ENCODE measurements at places on chromosomes 16 and 17.

- peak; percentile 85 for DNase-seq
Measured at GRCh38 chr17:50425682-50426471, at the start of gene ACSF2. Gene ACSF2 (plus strand): TSS chr17:50426218. CDS start chr17:50426262, 44 bp downstream.

DNA sequence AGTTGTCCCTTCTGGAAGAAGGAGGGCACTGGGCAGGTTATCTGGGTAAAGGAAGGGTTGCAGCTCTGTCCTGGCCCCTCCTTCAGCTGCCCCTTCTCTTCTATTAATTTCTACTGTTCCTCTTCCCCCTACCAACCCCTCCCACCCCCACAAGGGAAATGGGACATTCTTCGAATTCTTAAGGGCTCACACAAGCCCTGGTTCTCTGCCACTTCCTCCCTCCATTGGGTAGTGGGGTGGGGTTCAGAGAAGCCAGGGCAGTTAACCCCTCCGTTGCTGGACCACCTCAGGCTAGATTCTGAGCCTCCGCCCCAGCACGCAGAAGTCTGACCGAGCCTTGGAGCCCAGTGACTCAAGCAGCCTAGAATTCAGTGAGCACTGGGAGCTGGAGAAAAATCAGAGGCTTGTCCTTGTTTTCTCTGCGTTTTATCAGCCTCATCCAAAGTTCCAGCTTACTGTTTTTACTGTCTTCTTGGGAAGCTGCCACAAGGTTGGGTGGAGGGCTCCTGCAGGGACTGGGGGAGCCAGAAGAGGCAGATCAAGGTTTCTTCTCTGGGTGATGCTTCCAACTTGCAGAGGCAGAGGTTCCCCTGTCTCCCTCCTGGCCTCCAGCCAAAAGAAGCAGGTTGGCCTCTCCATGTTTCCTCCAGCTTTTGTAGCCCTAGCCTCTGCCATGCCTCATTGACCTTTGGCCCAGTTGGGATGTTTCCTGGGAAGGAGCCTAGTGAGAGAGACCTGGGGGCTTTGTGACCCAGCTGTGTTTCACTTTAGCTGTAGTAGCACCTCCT is 10.2 kb downstream of the LASP1 start:
- peak; percentile 65 for DNase-seq

GRCh38 chr17:49000943-49001342 is 3.8 kb downstream of the IGF2BP1 start:
- DNase-seq, result no peak

GRCh38 chr16:49712106-49712505 is 143.8 kb downstream of the ZNF423 start:
- no peak for DNase-seq

DNA sequence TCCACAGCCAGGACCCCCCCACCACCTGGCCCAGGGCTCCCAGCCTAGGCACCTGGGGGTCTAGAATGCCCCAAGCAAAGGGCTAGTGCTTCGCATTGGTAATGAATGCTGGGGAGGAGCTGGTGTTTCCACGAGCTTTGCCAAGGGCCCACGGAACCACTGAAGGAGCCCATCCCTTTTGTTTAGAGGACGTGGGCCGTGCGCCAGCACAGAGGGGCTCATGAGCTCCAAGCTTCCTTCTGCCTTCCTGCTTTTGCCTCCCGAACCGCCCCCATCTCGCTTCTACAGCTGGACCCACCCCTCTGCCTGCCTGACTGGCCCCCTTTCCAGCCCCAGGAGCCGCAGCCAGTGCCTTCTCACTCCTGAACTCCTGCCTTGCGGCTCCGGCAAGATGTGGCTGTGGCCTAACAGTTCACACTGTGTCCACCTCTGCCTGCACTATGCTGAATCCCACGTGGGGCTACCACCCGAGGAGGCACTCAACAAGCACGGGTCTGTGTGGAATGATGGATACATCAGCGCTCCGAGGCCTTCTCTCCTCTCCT is 31.8 kb upstream of the RASD1 start:
- DNase-seq, result peak; percentile 33

DNA sequence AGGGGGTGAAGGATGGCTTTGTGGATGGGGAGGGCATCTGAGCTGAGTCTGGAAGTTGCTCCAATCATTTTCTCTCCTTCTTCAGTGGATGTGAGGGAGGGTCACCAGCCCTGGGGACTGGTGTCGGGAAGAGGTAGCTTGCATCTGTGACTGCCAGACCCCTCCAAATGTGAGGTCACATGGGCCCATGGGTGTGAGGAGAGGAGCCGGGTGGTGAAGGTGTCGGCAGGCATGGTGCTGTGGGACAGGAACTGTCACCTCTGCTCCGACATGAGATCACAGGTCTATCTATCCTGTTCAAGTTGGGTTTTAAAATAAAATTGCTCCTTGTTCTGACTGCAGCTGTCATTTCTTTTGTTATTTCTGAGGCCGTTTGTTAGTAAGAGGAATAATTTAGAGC is 351.1 kb downstream of the CPPED1 start:
- no peak for DNase-seq

- no peak for DNase-seq
Measured at GRCh38 chr17:37301288-37301687, 74.5 kb upstream of the C17orf78 start.

DNA sequence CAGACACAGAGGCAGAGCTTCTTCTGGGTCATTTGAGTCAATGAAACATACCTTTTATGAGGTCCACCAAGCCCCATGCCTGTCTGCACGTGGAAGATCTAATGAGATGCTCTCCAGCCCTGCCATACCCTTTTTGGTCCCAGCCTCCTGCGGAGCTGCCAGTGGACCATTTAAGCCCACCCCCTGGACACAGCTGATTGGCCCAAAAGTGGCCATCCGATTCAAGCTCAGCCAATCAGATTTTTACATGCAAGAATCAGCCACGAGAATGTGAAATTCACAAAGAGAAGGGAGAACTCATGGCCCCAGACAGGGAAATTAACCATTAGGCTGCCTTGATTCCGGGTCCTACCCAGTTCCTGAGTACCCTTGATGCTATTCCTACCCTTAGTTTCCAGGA is 231.0 kb upstream of the EEF2KMT start:
- no peak for DNase-seq

- DNase-seq, result no peak
Measured at GRCh38 chr16:81921843-81922584, 89.3 kb downstream of the SDR42E1 start.

- peak; percentile 37 for DNase-seq
Measured at GRCh38 chr17:4588898-4589625, 4.7 kb downstream of the SMTNL2 start.

DNA sequence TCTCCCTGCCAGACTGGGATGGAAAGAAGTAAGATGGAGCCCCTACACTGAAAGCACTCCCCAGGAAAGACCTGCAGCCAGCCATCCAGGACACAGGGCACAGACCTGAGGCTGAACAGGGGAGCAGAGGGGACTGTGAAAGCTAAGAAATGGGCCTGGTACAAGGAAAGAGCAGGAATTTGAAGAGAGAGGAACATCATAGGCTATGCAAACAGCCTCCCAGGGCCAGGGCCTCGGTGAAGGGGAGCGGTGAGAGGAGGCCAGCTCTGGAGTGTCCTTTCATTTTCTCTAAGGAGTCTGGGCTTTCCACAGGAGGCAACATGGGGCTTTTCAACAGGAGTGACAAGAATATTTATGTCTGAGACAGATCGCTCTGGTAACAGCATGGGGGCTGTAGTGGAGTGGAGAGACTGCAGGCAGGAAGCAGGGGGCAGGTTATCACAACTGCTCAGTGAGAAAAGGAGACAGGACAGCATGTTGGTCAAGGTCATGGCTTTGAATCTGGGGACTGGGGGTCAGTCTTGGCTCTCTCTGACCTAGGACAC is 50.1 kb downstream of the TOM1L2 start:
- DNase-seq, result no peak

DNA sequence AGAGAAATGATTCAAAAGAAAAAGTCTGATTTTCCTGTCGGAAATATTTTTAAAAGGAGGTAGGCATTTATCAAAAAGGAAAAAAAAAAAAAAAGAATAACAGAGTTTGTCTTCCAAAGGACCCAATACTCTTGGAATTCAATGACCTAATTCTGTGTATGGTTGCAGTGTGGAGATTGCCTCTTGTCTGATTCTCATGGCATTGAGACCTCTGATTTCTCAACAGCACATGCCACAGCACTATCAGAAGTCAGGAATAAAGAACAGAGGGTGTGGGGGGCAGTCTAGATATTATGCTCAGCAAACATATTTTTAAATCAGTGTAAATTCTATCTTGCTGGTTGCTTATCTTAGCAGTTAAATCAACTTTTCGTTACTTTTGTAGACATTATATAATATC is 81.3 kb upstream of the SOX9 start:
- DNase-seq, result no peak

DNA sequence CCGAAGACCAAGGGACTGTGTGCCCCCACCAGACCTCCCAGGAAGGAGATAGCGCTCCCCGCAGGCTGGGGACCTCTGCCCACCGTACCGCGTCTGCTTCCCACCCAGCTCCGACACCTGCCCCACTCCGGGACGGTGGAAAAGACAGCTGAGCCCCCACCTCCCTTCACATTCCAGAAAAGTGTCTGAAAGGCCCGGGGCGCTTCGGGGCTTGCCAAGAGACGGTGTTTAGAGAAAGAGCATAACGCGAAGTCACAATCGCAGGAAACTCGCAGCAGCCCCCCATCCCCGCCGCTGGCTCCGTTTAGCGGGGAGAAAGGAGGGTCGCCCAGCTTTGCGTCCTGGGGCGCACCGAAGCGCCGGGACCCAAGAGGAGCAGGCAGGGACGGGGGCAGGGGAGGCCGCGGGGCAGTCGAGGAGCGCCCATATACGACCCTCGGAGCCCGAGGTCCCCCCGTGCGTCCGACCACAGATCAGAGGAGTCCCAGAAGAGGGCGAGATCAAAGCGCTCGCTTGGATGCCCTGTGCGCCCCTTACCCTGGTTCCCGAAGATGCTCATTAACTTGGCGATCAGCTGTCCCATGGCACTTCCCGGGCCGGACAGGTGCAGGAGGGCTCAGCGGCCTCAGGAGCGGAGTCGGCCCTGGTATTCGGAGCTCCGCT is 652 bp downstream of the ARL5C start:
- no peak for DNase-seq

DNA sequence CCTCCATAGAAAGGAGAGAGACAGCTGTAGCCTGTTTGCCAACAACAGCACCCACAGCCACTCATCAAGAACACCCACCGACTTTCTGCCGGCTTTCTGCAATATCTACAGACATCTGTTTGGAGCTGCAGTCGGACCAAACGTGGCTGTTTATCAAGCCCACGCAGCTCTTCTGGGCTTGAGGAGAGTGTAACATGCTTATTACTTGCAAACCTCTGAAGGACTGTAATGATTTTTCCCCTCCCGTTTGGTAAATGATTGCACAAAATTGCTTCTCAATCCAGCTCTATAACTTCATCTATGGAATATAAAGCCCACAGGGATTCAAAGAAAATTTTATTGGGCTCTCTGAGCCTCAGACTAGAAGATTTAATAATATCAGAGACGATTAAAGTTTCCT is 100.5 kb downstream of the VAT1L start:
- no peak for DNase-seq

GRCh38 chr16:65697521-65697920 is 575.7 kb upstream of the CDH11 start:
- no peak for DNase-seq

DNA sequence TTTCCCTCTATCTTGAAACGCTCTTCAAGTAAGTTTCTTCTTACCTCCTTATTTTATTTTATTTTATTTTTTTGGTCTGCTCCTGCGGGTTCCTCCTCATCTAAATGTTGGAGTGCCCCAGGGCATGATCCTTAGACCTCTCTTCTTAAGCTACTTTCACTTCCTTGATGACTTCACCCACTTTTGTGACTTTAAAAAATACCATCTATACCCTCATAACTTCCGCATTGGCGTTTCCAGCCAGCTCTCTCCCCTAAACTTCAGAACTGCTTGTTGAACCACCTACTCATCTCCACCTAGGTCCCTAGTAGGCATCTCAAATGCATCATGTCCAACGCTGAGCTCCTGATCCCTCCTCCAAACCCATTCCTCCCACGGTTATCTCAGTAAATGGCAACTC is 51.4 kb upstream of the NFAT5 start:
- no peak for DNase-seq

DNA sequence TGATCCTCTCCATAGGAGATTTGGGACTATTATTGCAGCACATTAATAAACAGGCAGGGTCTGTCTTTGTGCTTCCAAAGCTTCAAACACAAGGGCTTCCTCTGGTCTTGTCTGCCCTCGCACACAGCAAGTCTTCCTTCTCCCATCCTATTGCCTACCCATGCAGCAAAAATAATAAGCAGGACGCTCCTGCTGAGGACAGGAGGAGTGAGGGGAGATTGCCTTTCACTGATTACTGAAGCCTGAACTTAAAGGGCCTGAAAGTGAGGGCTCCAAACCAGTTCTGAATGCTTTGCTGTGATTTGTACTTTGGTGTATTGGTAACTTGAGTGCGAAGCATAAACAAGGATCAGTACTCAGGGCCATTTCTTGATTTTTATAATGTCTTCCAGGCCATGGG is 197.6 kb upstream of the XYLT1 start:
- no peak for DNase-seq

DNA sequence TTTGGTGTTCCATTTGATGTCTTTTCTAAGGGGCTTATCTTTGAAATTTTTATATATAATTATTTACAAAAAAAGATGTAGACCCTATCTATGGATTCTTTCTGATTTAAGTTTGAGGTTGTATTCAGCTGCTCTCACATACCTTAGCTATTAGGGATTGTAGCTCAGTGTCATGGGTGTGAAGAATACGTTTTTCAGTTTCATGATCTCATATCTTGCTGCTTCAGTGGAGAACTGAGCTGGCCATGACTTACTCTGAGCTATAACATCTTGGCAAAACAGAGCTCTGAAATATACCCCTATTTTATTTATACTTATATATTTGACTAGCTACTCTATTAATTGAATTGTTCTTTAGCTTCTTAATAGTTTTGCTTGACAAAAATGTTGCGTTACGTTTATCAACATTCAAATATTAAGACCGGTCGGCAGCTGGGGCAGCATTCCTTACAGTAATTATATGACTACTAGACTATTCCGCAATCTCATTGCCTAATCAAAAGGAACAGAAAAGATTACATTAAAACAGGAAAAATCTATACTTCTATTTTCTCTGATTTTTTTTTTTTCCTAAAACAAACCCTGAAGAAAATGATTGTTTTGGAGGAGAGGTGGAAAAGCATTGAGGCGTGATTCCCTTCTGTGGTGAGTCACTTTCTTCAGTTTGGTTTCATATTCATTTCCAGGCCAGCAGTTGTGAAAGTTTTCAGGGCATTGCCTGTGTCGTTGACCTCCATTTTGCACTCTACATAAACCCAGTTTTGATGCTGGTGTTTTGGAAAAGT is 24.1 kb upstream of the KRT24 start:
- no peak for DNase-seq

DNA sequence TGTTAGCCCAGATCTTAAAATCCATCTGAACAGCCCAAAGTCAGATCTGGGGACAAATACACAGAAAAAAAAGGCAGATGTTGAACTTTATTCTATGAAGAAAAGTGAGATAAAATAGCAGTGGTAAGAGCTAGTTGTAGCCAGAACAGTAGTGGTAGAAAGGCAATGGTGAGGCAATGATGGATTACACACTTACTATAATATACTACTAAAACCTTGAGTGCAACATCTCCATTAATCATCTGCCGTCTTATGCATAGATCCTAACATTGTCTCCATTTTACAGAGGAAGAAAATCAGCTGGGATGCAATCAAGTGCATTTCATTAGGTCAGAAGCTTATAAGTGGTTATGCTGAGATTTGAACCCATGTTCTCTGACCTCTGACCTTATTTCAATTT is 699.6 kb downstream of the CDH11 start:
- DNase-seq, result no peak
